ENCODE measurements at places on chromosomes 2 and 18.

GRCh38 chr2:231084565-231084964 is 27.9 kb downstream of the PSMD1 start:
- DNase-seq: no peak

- no peak for DNase-seq
Observed at GRCh38 chr2:443741-444140, 155.8 kb upstream of the ALKAL2 start.

DNA sequence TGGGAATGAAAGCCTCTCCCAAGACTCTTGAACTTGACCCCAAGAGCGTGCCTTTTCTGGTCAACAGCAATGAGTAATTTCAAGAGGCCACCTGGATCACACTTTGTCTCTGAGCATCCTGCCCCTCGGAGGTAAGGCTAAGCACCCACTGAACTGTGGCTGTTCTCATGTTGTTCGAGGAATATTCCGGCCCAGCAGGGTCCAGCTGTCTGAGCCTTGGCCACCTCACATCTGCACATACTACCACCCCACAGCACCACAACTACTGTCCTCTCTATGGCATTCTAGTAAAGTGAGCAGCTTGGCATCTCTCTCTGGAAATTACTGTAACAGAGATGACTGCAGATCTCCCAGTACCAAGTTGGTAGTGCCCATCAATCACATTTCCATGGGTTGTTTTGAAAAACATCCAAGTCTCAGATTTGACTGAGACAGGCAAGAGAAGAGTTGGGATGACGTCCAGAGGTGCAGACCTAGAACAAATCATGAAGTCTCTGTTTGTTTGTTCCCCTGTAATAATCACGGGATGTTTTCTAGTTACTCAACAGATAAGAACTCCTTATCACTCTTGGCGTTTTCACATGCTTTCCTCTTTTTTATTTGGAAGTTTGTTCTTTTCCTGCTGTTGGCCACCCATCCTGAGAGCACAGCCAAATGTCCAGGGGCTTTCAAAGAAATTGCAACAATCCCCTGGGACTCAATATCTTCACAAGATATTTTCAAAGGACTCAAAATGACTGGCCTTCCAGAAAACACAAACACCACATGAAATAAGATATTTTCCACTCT is 336.0 kb upstream of the TNP1 start:
- DNase-seq: no peak

DNA sequence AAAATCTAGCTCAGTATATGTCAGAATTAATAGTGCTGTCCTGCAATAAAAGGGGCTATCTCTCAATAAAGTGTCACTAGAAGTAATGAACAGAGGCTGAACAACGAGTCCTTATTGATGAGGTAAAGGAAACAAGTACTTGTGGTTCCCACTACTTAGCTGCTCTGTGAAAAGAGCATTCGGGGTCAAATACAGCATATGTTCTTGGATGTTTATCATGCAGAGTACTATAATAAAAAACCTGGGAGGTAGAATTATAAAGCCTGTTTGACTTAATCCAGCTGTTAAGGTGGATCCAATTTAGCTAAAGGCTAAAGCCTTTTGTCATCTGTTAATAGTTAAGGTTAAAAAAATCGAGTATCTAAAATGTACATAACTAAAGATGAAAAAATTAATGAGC is 32.4 kb downstream of the SLC35F5 start:
- DNase-seq: no peak

DNA sequence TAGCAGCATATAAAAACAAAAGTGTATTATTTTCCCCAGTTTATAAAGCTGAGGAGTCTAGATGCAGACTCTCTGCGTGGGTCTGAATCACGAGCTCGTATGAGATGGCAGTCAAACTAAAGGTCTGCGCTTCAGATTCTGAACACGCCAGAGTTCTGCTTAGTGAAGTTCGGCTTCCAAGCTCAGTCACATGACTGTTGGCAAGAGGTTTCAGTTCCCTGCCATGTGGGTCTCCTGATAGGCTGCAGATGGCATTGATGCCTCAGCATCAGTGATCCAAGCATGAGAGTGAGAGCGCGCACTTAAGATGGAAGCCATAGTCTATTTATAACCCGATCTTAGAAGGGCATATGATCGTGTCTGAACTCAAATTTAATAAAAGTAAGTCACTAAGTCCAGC is 242.8 kb upstream of the DOK6 start:
- no peak for DNase-seq
